Left renal pelvis (tissue), 4 donors: ENCODE measurements at places on chromosomes 1 and 21.

DNA sequence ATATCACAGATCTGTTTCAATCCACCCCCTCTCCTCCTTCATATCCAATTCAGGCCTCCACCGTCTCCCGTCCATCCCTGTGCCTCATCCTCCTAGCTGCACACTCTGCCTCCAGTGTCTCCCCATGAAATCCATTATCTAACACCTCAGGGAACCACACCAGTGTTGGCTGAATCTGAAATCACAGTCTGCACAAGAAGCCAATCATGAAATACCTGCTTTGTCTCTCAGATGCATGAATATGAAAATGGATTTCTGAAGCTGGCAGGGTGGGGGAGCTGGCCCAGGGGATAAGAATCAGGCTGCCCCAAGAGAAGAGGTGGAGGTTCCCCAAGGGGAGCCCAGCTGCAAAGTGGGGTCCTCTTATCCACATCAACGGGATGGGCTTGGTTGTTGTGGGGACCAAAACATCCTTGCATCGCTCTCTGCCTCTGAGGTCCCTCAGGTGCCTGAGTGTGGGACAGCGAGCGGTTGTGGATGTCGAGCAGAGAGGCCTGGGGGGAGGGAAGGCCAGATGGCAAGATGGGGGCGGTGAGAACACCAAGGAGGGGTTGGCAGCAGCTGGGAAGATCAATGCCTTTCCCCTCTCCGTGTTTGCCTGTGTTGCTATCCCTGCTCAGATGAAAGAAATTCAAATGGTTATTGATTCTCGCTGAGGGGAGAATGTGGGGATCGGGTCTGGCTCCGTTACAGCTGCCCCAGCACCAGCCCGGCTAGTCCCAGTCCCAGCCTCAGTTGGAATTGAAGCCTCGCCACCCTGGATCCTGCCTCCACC is 237.3 kb upstream of the POU3F1 start:
- DNase-seq, result no peak

DNA sequence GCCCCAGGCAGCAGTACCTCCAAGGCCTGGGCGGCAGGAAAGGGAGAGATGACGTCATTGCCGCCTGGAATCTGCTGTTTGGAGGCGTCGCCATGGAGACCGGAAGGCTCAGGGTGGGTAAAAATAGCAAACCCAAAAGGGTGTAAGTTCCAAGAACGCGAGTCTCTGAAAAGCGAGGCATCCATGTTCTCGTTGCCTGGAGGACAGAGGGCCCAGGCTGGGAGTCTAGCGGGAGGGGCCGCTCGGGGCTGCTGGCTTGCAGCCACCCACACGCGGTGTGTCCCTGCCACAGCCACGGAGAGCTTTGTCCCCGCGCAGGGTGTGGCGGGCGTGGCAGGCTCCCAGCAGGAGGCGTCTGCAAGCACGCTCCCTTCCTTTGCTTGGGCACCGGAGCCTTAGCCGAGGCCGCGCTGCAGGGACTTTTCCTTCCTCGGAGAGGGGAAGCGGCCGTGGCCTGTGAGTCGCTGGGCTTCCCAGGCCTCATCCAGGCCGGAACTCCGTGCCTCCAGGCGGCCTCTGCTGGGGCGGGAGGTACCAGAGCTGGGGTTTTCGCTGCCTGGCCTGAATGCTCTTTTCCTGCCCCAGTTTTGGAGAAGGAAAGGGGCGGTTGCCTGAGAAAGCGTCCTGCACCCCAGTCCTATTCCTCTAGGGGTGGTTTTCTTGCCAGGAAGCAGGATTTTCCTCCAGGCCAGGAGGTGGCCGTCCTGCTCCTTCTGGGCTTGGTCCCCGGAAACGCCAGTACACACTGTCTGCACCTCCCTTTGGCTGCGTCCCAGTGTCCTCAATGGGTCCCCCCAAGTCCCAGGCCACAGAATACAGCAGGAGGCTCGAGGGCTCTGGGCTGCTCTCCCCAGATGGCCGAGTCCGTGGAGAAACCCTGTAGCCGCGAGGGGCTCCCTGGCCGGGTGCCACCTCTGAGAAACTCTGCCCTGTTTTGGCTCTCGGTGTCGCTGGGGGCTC is 15.3 kb upstream of the SKI start:
- peak; percentile 91 for DNase-seq

DNA sequence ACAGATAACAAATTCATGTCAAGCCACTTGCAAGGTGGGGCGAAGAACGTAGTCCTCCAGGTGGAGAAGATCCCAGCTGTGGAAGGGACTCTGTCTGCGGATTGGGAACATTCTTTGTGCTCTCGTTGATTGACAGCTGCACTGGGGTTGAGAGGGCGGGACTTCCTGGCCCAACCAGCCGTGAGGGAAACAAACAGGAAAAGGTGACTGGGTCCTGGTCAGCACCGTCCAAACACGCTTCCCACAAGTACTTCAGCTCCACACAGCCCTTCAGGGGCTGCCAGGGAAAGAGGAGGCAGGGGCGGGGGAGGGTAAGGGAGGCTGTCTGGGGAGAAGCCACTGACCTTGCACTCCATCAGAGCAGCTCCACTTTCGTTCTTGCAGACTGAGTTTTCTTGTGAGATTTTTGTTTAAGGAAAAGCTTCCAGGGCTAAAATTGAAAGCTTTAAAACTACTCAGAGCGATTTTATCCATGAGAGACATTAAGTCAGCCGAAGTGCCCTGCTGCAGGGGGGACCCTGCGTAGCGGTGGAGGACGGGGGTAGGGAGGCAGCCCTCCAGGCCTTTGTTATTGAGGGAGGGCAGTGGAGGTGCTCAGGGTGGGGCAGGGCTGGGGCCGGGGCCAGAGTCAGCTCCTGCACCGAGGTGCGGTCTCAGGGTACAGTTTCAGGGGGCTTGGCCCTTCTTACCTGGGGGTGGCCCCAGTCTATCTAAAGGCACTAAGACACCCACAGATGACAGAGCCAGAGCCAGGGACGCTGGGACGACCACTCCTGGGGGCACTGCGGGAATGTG is 21.6 kb upstream of the STUM start:
- no peak for DNase-seq

GRCh38 chr1:93489756-93490155 is 41.8 kb downstream of the FNBP1L start:
- no peak for DNase-seq

DNA sequence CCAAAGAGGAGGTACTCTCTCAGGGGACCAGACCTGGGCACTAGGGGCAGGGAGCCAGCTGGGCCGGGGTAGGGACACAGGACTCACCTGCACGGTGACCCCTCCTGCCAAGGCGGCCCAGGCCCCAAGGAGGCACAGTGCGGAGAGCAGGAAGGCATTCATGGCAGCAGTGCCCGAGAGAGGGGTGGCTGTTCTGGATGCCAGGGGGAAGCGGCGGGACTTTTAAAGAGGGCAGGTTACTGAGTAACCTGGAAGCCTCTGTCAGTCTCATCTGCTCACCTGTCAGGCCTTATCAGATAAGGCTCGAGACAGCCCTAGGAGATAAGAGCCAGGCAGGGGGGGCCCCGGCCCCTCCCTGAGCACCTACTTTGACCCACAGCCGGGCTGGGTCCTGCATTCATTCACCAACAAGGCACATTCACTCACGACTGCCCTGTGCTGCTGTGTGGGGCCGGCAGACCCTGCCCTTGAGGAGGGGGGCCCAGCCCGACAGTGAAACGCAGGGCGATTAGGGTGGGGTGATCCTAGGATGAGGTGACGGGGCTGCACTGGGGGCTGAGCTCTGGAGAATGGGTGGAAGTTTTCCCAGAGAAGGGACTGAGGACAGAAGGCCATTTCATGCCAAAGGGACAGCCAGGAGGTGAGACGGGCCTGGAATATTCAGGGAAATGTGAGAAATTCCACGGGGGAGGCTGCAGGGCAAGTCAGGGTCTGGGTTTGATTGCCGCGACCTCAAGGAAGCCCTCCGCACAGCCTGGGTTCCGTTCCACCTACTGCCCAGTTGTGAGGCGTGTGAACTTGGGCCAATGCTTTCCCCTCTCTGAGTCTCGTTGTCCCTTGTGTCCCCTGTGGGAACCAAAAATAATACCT is at the start of gene GUCA2A:
TSS of gene GUCA2A (minus strand) at position 195 of the 870 bp plus-strand sequence. CDS start at position 162, 33 bp downstream.
- DNase-seq, result no peak

GRCh38 chr1:172753964-172754363 is 95.1 kb downstream of the FASLG start:
- no peak for DNase-seq

DNA sequence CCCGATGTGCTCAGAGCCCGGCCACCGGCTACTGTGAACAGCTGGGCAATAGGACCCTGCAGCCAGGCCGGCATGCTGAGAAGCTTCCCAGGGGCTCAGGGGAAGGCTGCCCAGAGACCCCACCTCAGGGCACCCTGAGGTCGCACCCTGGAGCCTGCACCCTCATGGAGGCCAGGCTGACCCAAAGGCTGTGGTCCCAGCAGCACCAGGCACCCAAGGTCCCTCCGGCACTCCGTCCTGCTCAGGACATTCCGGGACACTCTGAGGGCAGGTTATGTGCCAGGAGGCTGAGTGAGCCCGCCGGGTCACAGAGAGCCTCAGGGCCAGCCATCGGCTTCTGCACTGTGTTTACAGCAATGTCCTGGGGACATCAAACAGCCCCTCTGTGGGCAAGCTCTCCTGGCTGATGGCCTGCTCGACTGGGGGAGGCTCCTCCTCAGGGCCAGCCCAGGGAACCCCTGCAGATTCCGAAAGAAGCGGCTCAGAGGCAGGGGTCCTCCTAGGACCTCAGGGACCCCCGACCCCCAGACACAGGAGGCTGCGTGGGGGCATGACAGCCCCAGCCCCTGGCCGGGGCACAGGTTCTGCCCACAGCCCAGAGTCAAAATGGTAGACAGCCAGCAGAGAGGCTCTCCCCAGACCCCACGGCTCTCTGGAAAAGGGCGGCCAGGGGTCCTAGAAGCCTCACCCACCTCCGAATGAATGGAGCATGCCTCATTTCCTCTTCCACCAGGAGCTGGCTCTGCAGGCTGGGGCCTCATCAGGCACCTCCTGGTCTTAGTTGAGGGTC is 8.2 kb downstream of the SLC19A1 start:
- no peak for DNase-seq

GRCh38 chr1:174914991-174915390 is 84.8 kb upstream of the CACYBP start:
- DNase-seq, result no peak

DNA sequence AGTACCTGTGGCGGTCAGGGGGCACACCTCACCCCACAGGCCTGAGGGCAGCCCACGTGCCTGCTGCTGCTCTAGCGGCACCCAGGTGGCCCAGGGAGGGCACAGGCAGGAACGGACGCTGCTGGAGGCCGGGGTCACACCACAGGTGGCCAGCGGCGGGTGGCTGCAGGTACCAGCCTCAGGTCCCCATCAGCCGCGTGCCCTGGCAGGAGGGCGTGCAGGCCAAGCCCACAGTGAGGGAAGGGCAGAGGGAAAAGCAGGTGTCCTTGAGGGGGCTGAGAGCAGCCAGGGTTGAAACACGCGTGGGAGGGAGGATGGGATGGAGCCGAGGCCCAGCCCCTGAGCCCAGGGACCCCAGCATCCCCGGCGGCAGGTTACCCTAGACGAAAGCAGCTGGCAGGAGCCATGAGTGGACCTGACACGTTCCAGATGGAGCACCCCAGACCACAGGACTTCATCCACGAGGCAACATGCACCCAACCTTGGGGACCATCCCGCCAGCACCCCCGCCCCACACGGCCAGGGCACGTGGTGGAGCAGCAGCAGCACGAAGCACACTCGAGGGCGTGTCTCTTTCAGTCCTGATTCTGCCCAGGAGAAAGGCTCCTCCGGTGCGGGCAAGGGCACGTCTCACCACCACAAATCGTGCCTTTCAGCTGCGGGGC is 3.7 kb downstream of the SLC19A1 start:
- DNase-seq, result no peak

- DNase-seq, result no peak
These were observed 4.3 kb upstream of the CALML6 start for GRCh38 chr1:1910651-1911331.

DNA sequence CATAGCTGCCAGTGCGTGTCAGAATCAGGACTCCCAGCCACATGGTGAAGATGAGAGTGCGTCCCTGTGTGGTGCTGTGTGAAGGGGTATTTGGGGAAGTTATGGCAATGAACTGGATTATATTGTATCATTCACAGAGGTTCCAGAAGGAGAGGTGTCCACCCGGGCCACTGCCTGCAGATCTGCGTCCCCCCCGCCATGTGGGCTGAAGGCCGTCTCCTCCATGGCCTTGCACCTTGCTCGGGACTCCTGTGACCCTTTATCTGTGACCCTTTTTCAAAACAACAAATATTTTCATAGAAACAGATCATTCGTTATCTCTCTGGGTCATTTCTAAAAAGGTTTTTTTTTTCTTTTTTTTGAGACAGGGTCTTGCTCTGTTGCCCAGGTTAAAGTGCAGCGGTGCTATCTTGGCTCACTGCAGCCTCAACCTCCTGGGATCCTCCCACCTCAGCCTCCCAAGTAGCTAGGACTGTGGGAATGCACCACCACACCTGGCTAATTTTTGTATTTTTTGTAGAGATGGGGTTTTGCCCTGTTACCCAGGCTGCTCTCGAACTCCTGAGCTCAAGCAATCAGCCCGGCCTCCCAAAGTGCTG is 120.2 kb upstream of the ERRFI1 start:
- no peak for DNase-seq

DNA sequence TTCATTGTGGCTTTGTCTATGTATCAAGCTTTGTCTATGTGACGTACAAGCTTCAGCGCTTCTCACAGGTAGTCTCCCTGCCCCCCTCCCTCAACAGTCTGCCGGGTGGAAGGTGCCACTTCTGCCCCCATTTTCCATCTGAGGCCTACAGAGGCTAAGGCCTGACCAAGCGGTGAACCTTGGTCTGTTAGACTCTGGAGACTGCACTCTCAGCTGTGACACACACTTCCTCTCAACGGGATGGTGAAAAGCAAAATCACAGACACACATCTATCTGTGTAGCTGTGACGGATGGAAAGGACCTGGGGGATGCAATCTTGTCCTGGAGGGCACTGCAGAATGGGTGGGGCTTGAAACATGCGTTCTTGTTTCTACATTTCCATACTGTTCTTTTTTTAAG is 152.9 kb upstream of the EDN2 start:
- DNase-seq, result no peak

GRCh38 chr1:75265792-75266191 is 131.6 kb downstream of the LHX8 start:
- peak; percentile 10 for DNase-seq

- no peak for DNase-seq
These were observed 98.4 kb downstream of the DIRAS3 start for GRCh38 chr1:67952071-67952470.

DNA sequence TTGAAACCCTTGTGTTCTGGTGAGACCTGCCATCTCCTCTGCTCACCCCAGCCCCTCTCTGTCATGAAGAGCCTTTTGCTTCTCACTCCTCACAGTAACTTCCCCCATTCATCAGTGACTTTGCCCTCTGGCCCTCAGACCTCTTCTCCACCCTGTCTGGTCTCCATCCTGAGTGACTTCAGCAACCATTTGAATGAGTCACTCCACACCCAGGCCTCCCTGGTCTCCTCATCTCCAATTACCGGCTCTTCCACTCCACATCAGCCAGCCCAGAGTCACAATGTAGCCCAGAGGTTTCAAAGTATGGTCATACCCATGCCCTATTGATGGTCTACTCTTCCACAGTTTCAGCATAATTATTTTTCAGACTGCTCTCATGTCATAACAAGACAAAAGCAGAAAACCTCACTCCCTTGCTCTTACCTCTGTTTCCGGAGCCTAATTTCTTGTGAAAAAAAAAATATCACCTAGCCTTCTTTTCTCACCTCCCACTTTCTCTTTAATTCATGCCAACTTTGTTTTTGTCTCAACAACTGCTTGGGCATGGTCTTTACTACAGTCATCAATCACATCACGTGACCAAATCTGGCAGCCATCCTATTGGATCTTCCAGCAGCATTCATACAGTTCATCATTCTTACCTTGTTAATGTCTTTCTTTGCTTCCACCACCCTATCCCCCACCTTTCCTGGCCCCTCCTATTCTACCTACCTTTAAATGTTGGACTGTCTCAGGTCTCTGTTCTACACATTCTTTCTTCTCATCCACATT is 35.6 kb upstream of the NEK7 start:
- no peak for DNase-seq
